Right ventricle myocardium superior (tissue), 1 donor: ENCODE measurements at places on chromosomes 3 and 15.
A peak's percentile ranks its signal among the peaks of the same experiment; 100 is the strongest.

DNA sequence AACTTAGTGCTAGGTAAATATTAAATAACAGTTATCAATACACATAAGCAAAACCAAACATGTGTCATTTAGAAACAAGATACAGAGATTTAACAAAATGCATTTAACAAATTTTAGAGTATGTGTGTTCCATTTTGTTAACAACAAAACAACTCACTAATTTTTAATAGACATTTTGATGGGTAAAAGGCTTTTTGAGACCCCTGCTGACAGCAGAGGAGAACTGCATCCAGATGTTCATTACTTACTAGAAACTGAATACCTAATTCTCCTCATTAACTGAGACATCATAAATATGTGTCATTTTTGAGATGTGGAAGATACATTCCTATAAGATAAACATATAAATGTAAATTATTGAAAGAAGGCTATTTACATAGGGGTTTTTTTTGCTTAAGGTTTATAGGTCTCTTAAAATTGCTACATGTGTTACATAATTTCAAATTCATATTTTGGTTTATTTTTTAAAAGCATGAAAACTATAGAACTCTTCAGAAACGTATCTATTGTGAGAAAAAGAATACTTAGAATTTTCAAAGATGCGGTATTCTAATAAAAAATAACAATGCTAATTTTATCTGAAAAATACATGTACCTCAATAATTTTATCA, 1009.8 kb downstream of the TUSC7 start:
- DNase-seq = no peak

DNA sequence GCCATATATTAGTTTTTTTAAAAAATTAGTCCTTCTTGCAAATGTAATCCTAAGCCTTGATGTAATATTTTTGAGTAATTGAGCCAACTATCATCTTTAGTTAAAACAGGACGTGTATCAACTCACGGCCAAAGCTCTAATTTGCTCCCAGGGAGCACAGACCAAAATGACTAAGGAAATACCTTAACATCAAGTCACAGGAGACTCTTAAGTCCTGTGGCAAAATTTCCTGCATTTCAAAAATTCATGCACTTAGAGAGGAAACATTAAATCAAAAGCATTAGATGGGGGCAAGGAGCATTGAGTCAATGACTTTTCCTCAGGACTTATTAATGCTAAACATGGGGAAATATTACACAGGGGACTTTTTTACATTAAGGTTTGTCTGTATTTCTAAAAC, 276.0 kb downstream of the MFSD1 start:
- no peak for DNase-seq

- DNase-seq = peak; percentile 43
Observed at GRCh38 chr3:113157408-113158030, 53.8 kb upstream of the BOC start.

DNA sequence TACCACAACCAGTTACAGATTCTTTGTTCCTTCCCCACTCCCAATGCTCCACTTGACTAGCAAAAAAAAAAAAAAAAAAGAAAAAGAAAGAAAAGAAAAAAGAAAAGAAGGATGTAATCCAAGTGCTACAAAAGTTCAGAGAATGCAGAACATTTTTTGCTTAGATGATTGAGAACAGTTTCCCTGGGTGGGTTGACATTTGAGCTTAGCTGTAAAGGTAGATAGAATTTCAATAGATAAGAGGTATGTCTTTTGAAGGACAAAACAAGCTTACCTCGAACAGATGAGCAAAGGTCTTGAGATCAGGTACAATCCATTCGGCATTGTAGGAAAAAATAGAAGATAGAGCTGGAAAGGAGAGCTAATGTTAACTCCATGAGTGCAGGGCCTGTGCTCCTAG, 344.6 kb upstream of the NECTIN3 start:
- DNase-seq = no peak
